ENCODE measurements at places on chromosomes 6 and 20. TPM values are rescaled to one million over a fixed set of nuclear protein-coding genes. Genes with fewer than 3 reads are reported as not detected.

DEFB124 gene
- total RNA-seq, result not detected

GRCh38 chr6:111480988-111481822 lies 1.8 kb downstream of the REV3L start:
- no peaks in the 10 kb centered on the region for H3K27me3 ChIP-seq
- no peaks in the 10 kb centered on the region for H3K4me1 ChIP-seq
- no peak for DNase-seq
- H3K27ac ChIP-seq, result peak overlapping the region; percentile 98
- H3K4me3 ChIP-seq, result peak overlapping the region; percentile 89
- H3K36me3 ChIP-seq, result no peaks in the 10 kb centered on the region

DNA sequence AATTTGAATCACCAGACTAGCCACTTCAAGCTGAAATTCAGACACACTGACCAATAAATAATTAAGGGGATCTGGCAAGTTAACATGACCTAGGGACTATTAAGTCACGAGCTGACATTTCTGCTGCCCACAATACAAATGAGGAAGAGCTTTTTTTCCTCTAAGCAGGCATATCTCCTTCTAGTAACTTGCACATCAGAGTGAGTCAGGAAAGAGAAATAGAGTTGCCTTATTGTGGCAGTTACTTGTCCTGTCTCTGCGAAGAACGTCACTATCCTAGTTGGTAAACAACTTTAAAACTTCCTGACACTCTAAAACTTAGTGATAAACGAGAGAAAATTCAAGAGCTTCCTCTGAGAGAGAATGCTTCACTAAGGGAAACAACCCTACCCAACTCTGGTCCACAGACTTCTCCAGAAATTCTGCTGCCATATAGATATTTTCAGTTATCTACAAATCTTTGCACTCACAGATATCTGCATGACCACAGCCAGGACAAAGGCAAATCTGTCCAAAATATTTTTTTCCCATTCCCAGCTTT lies 4.2 kb downstream of the PLA2G7 start:
- no peaks in the 10 kb centered on the region for H3K4me1 ChIP-seq
- DNase-seq, result no peak
- no peak overlapping the region for H3K27ac ChIP-seq
- no peaks in the 10 kb centered on the region for H3K27me3 ChIP-seq

DNA sequence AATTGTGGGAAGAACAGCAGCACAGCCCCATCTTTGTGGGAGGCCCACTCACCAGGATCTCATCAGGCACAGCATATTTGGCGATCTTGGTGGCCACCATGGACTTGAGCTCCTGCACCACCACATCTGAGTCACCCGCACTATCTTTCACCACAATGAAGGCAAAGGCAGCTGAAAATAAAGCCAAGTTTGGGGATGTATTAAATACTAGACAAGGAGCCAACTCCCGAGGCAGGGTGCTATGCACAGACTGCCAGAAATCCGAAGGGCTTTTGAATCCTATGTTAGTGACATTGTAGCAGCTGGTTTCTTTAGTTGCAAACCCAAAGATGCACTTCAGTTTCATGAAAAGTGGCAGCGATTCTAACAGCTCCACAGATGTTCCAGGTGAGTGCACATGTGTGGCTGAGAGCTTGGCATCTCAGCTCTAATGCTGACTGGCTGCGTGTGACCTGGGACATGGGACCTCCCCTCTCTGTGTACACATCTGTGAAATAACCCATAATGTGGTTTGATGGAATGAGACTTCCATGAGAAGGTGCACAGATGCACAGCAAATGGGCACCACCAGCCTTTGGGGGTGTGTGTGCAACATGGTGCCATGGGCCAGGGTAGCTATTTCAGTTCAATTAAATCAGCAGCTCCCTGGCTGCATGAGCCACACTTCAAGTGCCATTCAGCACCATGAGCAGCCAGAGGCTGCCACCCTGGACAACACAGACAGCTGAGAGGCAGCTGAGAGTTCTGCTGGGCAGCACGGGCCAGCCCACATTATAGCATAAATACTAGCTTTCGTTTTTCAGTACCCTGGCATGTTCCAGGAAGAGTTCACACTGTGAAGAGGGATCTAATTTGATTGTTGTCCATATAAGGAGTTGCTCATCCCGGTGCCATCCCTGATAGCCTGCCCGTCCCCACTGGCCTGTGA lies 16.9 kb upstream of the APMAP start:
- DNase-seq, result no peak
- no peaks in the 10 kb centered on the region for H3K27me3 ChIP-seq
- no peak overlapping the region for H3K27ac ChIP-seq
- H3K4me3 ChIP-seq, result no peak overlapping the region

DNA sequence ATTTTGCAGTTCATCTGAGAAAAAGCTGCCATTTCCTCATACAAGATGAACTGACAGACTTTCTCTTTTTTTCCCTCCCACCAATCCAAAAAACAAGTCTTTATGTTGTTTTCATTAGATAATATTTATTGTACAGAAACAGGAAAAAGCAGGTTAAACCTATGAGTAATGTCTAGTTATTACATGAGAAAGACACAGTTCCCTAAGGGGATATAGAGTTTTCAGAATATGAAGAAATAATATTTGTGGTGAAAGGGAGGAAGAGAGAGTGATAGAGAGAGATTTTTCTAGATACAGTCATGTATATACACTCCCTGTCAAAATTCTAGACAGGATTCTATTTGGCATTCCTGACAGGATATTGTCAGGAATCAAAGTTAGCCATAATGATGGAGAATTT lies 392.4 kb downstream of the BMP2 start:
- H3K4me3 ChIP-seq, result no peak overlapping the region
- no peaks in the 10 kb centered on the region for H3K27me3 ChIP-seq
- no peak overlapping the region for H3K27ac ChIP-seq
- DNase-seq, result no peak
- H3K36me3 ChIP-seq, result no peaks in the 10 kb centered on the region

GABRR1 gene
- total RNA-seq, result not detected

PTPRK gene
- total RNA-seq, result 134 TPM

- H3K36me3 ChIP-seq, result no peaks in the 10 kb centered on the region
- no peak overlapping the region for H3K4me3 ChIP-seq
- no peak overlapping the region for H3K27ac ChIP-seq
Observed at GRCh38 chr20:13486694-13487093, 152.0 kb downstream of the TASP1 start.

DNA sequence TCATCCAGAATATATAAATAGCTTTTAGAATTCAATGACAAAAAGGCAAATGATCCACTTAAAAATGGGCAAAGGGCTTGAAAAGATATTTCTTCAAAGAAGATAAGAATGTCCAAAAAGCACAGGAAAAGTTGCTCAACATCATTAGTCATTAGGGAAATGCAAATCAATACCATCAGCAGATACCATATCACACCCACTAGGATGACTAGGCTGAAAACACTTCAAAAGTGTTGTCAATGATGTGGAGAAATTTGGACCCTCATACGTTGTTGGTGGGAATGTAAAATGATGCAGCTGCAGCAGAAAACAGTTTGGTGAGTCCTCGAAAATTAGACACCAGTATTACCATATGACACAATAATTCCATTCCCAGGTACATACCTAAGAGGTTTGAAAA lies 303.6 kb upstream of the SLC35B3 start:
- H3K4me1 ChIP-seq, result no peaks in the 10 kb centered on the region
- H3K27ac ChIP-seq, result no peak overlapping the region
- DNase-seq, result no peak
- H3K4me3 ChIP-seq, result no peak overlapping the region

DNA sequence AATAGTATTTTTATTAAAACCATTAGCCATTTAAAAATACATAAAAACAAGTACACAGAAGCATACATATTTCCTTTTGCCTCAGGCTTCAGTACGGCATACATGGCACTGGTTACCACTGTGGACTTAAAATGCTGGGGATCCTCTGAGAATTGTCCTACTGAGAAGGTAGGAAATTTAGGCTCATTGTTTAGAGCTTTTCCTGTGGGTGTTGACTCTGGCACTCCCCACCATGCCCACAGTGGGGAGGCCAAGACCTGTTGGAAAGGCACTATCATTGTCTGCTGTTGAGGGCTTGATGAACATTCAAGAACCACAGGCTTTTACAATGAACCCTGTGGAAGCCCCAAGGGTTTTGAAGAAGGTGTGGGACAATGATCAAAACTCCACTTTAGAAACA lies 473.4 kb downstream of the BTBD3 start:
- no peaks in the 10 kb centered on the region for H3K36me3 ChIP-seq
- no peaks in the 10 kb centered on the region for H3K27me3 ChIP-seq
- H3K27ac ChIP-seq, result no peak overlapping the region
- no peak for DNase-seq
- no peak overlapping the region for H3K4me3 ChIP-seq

TBXT gene
- total RNA-seq, result not detected

- no peaks in the 10 kb centered on the region for H3K36me3 ChIP-seq
- no peak overlapping the region for H3K4me3 ChIP-seq
- no peaks in the 10 kb centered on the region for H3K4me1 ChIP-seq
- DNase-seq, result no peak
- H3K27me3 ChIP-seq, result no peaks in the 10 kb centered on the region
Observed at GRCh38 chr6:145891126-145891525, 73.0 kb downstream of the SHPRH start.

- no peaks in the 10 kb centered on the region for H3K4me1 ChIP-seq
- DNase-seq, result no peak
Observed at GRCh38 chr6:168221000-168221399, 98.6 kb downstream of the DACT2 start.

RPRD1B gene
- total RNA-seq, result 31.3 TPM

PRKN gene
- total RNA-seq, result 19.0 TPM

HSPA1B gene
- 376 TPM for total RNA-seq

GRCh38 chr6:134373993-134374392 lies 56.1 kb upstream of the SGK1 start:
- H3K4me1 ChIP-seq, result no peaks in the 10 kb centered on the region
- no peaks in the 10 kb centered on the region for H3K36me3 ChIP-seq
- no peaks in the 10 kb centered on the region for H3K27me3 ChIP-seq
- no peak overlapping the region for H3K27ac ChIP-seq

GRCh38 chr6:93644611-93645010 lies 225.3 kb upstream of the EPHA7 start:
- DNase-seq, result no peak
- no peaks in the 10 kb centered on the region for H3K27me3 ChIP-seq
- H3K36me3 ChIP-seq, result peaks cover 5% of the 10 kb centered on the region
- no peak overlapping the region for H3K4me3 ChIP-seq

- no peaks in the 10 kb centered on the region for H3K36me3 ChIP-seq
- H3K4me3 ChIP-seq, result no peak overlapping the region
- no peak for DNase-seq
- no peak overlapping the region for H3K27ac ChIP-seq
- H3K27me3 ChIP-seq, result no peaks in the 10 kb centered on the region
- no peaks in the 10 kb centered on the region for H3K4me1 ChIP-seq
Observed at GRCh38 chr6:101146389-101146788, 247.1 kb upstream of the GRIK2 start.

GLP1R gene
- 0.73 TPM for total RNA-seq

GRCh38 chr6:136011475-136011874 lies 160.0 kb downstream of the PDE7B start:
- no peaks in the 10 kb centered on the region for H3K36me3 ChIP-seq
- H3K27me3 ChIP-seq, result no peaks in the 10 kb centered on the region
- H3K4me1 ChIP-seq, result no peaks in the 10 kb centered on the region
- H3K27ac ChIP-seq, result no peak overlapping the region
- no peak for DNase-seq

ZBTB9 gene
- total RNA-seq, result 3.6 TPM

SYNE1 gene
- total RNA-seq, result 80.9 TPM

- no peaks in the 10 kb centered on the region for H3K4me1 ChIP-seq
- no peaks in the 10 kb centered on the region for H3K27me3 ChIP-seq
- H3K4me3 ChIP-seq, result no peak overlapping the region
- H3K36me3 ChIP-seq, result no peaks in the 10 kb centered on the region
- no peak overlapping the region for H3K27ac ChIP-seq
Observed at GRCh38 chr6:5475779-5476178, 214.5 kb downstream of the FARS2 start.

PTGIS gene
- total RNA-seq, result 41.0 TPM

C6orf118 gene
- not detected for total RNA-seq

- no peaks in the 10 kb centered on the region for H3K36me3 ChIP-seq
- H3K4me1 ChIP-seq, result no peaks in the 10 kb centered on the region
- no peak for DNase-seq
- H3K27ac ChIP-seq, result no peak overlapping the region
- H3K27me3 ChIP-seq, result no peaks in the 10 kb centered on the region
- no peak overlapping the region for H3K4me3 ChIP-seq
Observed at GRCh38 chr20:51420111-51420510, 122.4 kb downstream of the NFATC2 start.

- H3K4me1 ChIP-seq, result peaks cover 4% of the 10 kb centered on the region
- no peaks in the 10 kb centered on the region for H3K27me3 ChIP-seq
- H3K27ac ChIP-seq, result no peak overlapping the region
- no peak for DNase-seq
- H3K4me3 ChIP-seq, result no peak overlapping the region
Observed at GRCh38 chr6:137923866-137924653, 57.0 kb downstream of the TNFAIP3 start.

MYH7B gene
- 0.66 TPM for total RNA-seq

DNA sequence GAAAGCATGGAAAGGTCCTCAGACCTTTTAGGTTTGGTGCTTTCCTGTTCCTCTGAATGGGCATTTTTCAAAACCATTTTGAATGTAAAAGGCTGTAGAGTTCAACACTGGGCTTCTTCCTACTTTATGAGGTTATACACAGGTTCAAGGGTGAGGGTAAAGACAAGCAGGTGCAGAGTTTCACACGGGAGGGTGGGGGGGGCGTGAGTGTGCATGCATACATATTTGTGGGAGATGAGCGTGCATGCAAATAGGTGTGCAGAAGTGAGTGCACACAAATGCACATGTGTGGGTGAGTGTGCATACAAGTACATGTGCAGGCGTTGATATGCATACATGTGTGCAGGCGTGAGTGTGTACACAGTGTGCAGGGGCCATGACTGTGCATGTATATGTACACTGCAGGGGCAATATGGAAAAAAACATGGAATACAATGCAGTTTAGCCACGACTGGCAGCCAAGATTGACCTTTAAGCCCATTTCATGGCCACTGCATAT lies 183.1 kb downstream of the GMPR start:
- H3K36me3 ChIP-seq, result no peaks in the 10 kb centered on the region
- no peak overlapping the region for H3K4me3 ChIP-seq
- no peak for DNase-seq

- H3K27ac ChIP-seq, result no peak overlapping the region
- H3K36me3 ChIP-seq, result no peaks in the 10 kb centered on the region
- H3K4me1 ChIP-seq, result no peaks in the 10 kb centered on the region
Observed at GRCh38 chr6:25903467-25904099, 26.9 kb downstream of the SLC17A2 start.

DNA sequence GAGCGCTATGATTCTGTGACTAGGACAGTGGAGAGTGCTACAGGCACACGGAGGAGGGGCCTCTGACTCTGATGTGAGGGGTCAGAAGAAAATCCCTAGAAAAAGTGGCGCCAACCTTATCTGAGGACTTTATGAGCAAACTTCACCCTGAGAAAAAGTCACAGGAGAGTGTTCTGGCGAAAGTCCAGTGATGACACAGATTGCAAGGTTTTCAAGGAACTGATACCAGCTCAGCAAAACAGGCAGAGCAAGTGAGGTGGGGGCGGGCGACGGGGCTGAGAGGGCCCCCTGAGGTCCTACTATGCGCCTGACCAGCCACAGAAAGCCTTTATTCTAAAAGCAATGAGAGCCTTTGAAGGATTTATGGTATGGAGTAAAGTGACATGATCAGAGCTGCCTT lies 73.3 kb downstream of the SLC22A23 start:
- DNase-seq, result no peak
- H3K4me1 ChIP-seq, result peaks cover 14% of the 10 kb centered on the region
- no peak overlapping the region for H3K4me3 ChIP-seq

GRCh38 chr6:106159531-106159940 lies 73.4 kb downstream of the PRDM1 start:
- H3K36me3 ChIP-seq, result no peaks in the 10 kb centered on the region
- H3K4me1 ChIP-seq, result no peaks in the 10 kb centered on the region
- H3K4me3 ChIP-seq, result no peak overlapping the region
- no peak for DNase-seq

- H3K27ac ChIP-seq, result no peak overlapping the region
- H3K36me3 ChIP-seq, result no peaks in the 10 kb centered on the region
- no peaks in the 10 kb centered on the region for H3K27me3 ChIP-seq
- no peaks in the 10 kb centered on the region for H3K4me1 ChIP-seq
Observed at GRCh38 chr6:149254253-149254652, 63.3 kb upstream of the TAB2 start.

Measured in breast epithelium (tissue), 4 donors.